GM04504 (cell line): ENCODE measurements at places on chromosomes 11 and 22.

DNA sequence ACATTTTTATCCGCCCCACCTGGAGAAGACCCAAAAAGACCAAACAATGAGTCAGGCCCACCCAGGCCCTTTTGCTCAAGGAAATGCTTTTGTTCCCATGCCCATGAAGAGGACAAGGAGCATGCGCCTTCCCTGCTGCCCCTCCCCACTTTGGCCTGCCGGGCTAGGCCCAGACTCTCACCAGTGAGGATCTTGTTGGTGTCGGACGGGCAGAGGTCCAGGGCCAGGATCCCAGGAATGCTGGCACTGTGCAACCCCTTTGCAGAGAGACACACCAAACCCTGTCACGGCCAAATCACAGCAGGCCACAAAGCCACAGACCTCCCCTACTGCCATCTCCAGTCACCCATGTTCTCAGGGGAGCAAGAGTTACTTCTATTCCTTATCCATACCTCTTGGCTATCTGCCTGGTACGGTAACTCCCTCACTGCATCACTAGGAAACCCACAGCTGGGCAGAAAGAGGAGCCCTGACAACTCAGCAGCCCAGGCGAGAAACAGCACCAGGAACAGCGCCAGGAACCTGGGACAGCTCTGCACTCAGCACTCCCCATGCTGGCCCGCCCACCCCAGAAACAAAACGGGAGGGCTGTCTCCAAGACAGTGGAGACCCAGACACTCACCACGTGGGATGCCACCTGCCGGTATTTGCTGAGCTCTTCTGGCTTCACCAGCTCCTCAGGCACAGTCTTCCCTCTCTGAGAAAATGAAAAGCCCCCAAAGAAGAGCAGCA is 5.5 kb downstream of the PRPF19 start:
- no peak for DNase-seq

DNA sequence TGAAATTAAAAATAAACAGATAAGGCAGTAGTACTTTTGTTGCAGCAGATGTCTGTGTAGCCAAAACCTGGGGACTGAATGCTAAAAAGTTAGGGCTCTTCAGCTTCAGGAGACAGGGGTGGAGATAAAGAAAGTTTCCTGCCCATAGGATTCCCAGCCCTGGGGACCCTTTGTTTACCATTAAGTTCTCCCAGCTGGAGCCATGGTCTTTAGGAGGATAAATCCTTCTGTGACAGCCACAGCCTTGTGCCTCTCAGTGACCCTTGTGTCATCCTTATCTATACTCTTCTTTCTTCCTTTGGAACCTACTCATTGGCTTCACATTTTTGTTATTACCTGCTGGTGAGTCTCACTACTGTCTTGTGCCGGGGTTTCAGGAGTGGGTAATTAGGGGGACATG is at the start of gene OR51M1:
Gene OR51M1 (plus strand): TSS at position 237 of the 400 bp plus-strand sequence. CDS start 5,587 bp downstream, outside the sequence.
- no peak for DNase-seq

- DNase-seq, result no peak
These were observed 18.1 kb upstream of the CYTH4 start for GRCh38 chr22:37263966-37264887.

DNA sequence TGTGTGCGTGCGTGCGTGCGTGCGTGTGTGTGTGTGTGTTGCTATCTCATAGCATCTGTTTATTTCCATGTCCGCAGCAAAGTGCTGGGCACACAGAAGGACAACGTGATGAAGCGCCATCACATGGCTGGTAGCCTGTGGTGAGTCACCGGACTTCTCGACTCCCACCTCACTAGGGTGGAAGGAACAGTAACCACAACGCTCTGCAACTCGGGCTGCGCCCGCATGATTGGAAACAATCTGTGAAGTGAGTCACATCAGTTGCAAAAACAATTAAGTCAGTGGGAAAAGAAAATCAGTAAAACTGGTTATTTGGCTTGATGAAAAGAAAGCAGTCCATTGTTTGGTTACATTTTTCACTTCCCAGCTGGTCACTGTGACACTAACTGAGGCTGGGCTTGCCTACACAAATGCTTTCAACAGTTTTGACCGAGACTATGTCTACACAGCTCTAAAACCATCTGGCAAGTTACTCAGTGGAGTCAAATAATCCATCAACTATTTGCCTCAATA is 437.3 kb upstream of the CADM1 start:
- no peak for DNase-seq

DNA sequence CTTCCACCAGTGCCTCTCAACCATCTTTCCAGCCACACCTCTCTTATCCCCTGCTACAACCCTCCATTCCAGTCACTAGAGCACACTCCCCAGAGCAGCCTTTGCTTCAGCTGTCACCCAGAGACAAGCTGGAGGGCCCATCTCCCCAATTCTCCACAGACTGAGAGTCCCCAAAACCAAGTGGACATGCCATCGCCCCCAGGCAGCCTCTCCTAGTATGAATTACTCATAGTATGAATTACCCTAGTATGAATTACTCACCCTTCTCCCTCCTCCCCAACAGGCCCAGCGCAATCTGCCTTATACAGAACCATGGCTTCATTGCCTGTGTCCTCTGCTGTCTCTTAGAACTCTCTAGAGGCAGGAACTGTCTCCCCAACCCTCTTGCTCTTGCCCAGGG is 24.8 kb downstream of the MYH9 start:
- no peak for DNase-seq

- DNase-seq, result no peak
These were observed 53.1 kb upstream of the KCNQ1OT1 start for GRCh38 chr11:2752923-2753322.

GRCh38 chr11:75241036-75241905 is 697 bp downstream of the TPBGL start:
- peak; percentile 60 for DNase-seq

DNA sequence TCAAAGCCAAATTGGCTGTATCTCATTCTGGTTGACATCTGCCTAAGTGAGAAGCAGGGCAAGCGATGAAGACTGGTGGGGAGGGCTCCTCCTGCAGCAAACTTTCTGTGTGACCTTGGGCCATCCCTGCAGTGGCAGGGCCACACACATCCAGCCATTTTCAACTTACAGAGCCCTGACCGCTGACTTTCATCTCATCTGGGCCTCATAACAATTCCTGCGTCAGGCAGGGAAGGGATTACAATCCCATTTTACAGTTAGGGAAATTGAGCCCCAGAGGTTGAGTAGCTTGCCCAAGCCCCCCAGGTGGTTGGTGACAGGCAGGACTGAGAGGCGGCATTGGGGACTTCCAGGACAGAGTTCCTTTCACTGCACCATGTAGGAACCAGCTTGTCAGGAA is 21.9 kb downstream of the TPBGL start:
- no peak for DNase-seq
